ENCODE measurements at places on chromosomes 2 and 18.

GRCh38 chr2:160417745-160418397 lies 75.7 kb downstream of the RBMS1 start:
- no peak for DNase-seq

DNA sequence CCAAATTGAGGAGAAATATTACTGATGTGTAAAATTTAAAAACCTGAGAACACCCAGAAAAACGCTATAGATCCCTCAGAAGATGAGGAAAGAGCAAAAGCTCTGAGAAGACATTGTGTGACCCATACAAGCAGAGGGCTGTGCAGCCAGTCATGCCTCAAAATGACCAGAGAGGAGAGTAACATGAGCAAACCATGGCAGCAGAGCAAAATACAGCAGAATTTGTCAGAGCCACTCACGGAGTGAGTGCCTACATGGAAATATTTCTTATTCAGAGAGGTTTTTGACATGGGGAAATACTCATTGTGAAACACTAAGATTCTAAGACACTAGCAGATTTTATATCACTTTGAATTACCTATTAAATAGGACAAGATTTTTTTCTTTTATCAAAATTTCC lies 96.8 kb upstream of the DNAJC10 start:
- no peak for DNase-seq

DNA sequence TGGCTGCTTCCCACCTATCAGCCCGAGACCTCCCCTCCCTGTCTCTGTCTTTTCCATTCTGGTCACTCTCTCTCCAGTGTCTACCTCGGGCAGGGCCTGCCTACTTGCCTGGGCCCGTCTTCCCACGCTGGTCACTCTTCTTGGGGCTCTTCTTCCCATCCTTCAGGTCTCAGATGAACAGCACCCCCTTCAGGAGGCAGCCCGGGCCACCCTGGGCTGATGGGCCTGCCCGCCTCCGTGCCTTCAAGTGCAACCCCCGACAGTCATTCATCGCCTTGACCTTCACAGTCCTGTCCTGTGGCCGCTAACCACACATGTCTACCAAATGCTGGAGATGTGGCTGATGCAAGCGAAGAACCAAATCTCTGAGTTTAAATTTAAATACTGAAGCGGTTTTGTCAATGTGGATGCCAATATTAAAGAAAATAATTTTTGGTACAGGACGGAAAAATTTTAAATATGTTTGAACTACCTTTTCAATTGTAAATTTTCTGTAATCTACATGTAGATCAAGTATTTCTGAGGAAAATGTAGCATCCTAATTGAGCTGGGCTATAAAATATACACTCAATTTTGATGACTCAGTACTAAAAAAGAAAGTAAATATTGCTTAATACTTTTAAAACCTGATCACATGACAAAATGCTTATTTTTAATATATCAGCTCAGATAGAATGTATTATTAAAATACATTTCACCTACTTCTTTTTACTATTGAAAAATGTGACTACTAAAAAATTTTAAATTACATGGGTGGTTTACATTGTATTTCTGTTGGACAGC lies 96.4 kb downstream of the LAMA1 start:
- DNase-seq = peak; percentile 9

DNA sequence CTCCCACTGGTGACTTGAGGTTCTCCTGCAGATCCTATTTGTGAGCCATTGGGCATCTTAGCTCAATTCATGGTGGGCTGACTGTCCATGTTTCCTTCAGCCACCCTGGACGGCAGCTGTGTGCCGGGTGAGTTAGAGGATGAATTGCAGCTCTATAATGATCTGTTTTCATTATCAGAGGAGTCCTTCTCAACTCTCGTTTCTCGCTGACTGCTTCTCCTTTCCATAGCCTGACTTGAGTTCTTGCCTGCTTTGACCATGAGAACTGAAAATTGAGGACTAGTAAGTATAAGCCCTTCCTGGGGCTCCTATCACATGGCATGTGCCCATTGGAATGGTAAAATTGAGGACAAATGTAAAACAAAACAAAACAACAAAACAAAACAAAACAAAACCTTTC lies 121.8 kb downstream of the CDC42EP3 start:
- DNase-seq = no peak

DNA sequence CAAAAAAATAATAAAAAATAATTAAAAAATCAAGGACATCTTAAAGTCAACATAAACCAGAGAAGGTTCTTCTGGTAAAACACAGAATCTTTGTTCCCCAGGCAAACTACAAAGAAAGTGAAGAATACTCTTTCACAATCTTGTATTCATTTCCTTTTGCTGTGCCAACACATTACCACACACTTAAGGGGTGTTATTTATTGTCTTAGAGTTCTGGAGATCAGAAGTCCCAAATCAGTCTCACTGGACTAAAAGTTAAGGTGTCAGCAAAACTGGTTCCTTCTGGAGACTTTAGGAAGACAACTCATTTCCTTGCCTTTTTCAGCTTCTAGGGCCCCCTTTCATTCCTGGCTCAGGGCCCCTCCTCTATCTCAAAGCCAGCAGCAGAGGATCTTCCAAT lies 12.2 kb upstream of the CAB39 start:
- DNase-seq = no peak

- DNase-seq = no peak
These were observed 277.6 kb downstream of the ZNF804A start for GRCh38 chr2:184875911-184876310.

DNA sequence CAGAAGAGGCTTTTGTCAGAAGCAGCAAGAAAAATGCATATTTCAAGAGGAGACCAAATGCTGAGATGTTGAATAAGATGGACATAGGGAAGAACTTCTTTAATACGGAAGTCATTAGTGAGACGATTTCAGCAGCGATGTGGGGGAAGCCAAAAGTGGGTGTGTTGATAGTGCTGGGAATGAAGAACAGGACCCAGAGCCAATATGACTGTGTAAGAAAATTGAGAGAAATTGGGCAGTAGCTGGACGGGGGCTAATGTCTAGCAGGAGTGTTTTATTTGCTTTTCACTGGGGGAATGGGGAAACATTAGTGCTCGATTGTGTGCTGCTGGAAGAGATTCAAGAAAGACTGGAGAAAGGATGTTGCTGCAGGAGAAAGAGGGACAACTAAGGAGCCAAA lies 788.7 kb upstream of the KLHL29 start:
- no peak for DNase-seq

GRCh38 chr18:24677011-24677410 lies 216.6 kb downstream of the HRH4 start:
- DNase-seq = no peak

- no peak for DNase-seq
These were observed 695.7 kb upstream of the POU3F3 start for GRCh38 chr2:104158191-104158590.

Data from iPS DF 6.9 (cell line).